ENCODE measurements at places on chromosomes 12 and 14. TPM values are rescaled to one million over a fixed set of nuclear protein-coding genes. Genes with fewer than 3 reads are reported as not detected.
A peak's percentile ranks its signal among the peaks of the same experiment; 100 is the strongest.

The EPYC gene
- total RNA-seq, result not detected

DNA sequence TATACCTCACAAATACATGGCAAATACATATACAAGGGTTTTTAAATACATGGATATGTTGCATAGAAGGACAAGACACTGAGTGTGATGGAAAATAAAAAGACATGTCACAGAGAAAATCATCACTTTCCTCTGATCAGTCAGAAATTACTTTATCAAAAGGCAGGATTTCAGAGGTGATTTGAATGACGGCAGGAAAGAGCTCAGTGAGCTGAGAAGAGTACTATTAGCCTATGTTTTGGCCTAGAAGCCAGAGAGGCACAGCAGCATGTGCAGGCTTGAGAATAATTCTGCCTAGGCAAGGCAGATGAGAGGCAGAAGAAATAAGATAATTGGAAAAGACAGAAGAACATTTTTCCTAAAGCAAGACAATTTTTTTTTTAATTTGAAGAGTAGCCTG, 94.9 kb downstream of the BCAT1 start:
- no peak for DNase-seq

- peak; percentile 17 for DNase-seq
Observed at GRCh38 chr12:17793854-17794253, 296.1 kb downstream of the RERGL start.

DNA sequence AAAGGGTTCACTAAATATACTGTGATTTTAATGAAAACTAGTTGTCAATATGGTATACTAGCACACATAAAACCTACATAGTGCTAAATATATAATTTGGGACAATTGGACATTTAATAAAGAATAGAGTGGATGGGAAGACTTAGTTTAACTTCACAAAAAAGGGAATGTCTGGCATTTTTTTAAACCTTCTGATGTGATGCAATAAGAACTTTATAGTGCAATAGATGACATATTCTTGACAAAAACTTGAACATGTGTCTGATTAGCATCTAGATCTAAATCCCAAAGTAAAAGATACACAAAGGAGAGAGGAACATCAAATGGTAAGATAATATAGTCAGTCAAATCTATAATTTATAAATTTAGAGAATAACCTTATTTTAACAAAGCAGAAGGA, 488.3 kb upstream of the SYT1 start:
- DNase-seq, result no peak

DNA sequence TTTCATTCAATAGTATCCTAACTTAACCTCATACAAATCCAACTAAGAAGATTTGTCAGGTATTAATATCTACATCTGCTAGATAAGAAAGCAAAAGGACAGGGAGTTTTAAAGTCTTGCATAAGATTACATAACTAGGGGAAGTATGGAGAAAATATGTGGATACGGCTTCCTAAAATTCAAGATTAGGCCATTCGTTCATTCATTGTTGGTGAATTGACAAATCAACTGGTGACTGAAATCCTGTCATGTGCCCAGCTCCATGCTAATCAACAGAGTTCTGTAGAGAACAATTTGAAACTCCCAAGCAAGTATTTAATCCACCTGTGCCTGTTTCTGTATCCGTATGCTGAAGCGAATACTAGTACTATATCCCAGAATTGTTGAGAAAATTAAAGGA, 260.9 kb upstream of the USP15 start:
- DNase-seq, result no peak
